ENCODE measurements at places on chromosomes 12 and 14.
A peak's percentile ranks its signal among the peaks of the same experiment; 100 is the strongest.

GRCh38 chr12:52721838-52722470 lies 18.6 kb upstream of the KRT77 start:
- no peak for DNase-seq

GRCh38 chr12:78398750-78399149 lies 465.8 kb upstream of the SYT1 start:
- no peak for DNase-seq

GRCh38 chr12:13007496-13008233 lies 7.6 kb upstream of the HEBP1 start:
- DNase-seq = no peak

DNA sequence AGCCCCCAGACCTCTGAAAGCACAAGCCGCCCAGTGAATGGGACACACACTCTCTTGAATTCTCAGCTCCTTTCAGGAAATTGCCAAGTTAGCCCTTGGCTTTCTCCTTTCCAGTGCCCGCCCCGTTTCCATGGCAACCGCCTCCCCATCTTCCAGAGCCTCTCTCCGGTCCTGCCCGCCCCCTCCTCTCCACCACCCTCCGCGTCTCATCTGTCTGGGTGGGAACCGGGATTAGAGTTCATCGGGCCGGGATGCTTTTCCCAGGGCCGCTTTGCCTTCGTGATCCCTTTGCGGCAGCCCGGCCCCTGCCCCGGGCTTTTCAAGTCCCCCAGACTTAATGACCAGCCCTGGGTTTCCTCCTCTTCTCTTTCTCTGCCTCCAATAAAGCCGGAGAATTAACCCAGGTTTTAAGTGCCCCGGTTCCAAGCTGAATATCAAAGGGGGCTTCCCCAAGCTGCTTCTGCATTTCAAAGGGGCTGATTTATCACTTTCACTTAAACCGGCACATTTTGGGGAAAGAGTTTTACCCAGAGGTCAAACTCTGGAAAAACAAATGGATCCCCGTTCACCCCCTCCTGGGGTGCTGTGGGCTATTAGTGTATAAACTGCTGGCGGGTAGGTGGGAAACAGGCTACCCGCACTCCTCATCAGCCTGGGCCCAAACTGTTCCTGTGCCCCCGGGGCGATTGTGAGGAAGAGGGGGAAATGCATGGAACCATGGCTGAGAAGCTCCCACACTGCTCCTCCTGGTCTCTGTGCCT lies 101.7 kb downstream of the ZFP36L1 start:
- DNase-seq = no peak

- DNase-seq = no peak
Measured at GRCh38 chr14:77967110-77967509, 167.2 kb downstream of the ADCK1 start.

- DNase-seq = no peak
Measured at GRCh38 chr14:52033101-52033642, 35.7 kb downstream of the NID2 start.

GRCh38 chr12:6311822-6312528 lies 1.5 kb downstream of the PLEKHG6 start:
- no peak for DNase-seq

DNA sequence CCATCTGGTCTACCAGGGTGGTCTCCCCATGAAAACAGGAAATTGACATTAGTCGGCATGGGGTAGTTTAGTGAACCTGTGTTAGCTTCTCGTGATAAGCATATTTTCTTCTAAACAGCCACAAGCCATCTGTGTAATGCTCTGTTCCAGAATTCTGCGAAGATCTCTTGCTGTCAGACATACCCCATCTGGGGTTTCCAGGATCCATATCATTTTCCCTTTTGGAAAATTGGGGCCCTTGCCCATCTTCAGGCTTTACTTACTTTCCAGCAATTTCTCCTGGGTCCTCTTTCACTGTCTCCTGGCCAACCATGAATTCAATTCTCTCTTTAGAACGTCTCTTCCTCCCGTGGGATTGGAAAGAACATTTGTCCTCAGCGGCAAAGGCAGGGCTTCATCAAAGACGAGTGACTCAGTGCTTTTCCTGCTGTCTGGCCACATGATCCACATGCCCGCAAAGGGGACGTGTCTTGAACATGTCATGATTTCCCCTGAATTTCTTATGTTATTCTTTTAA lies 21.4 kb upstream of the NCOR2 start:
- DNase-seq = no peak

DNA sequence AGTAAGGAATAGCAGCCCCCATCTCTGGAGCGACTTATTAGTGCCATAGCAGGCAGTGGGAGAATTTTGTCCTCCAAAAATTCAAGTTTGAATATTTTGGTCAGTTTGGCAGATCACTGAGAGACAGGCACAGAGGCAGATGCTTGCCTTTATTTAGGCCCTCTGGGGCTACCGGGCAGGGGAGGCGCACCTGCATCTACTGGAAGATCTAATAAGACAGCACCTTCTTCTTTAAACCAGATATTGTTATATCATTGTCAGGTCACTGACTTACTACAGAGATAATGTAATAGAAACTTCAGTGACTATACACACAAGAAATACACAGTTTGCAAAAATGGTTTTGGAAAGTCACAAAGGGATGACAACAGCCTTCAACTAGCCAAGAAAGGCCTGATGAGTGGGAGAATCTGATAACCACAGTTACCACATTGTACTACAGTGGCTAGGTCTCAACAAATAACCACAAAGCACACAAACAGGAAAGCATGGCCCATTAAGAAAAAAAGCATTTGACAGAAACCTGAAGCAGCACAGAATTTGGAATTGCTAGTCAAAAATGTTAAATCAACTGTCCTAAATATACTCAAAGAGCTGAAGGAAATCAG lies 56.8 kb downstream of the CDK17 start:
- DNase-seq = peak; percentile 52

DNA sequence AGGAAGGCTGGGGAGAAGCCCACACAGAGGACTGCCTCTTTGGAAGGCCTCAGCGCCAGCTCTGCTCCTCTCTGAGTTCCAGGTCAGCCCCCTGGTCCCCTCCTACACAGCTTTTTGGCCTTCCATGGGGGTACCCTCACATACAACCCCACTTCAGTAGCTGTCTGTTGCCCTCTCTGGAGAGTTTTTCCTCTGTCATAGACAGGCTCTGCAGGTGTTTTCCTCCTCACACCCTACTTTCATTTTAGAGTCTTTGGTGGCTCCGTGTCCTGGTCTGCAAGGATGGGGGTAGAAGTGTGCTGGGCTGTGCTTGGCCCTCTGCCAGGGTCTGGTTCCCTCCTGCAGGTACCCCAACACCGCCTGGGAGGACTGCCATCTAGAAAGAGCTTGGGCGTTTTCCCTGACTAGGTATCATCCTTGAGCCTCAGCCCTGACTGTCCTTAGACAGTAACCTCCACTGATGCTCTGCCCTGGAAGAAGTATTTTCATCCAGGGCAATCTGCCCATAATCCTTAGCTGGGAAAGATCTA lies 15.1 kb downstream of the ZDHHC22 start:
- DNase-seq = no peak

GRCh38 chr12:118650586-118650960 lies 274.2 kb downstream of the SUDS3 start:
- DNase-seq = no peak

DNA sequence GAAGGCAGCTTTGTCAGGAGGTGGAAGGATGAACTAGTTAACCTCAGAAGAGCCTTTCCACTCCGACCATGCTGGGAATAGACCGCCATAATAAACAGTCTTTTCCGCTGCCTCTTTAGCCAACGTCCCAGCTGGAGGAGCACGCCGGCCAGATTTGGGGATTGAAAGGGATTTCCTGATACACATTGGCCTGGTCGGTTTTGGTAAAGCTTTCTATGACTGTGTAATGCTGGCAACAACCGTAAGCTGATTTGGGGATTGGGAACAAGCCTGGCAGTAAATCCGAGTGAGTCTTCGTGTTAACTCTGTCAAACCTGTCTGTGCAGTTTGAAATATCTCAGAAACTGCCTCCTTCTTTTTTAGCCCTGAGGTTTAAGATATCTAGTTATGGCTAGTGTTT lies 87.0 kb downstream of the DAD1 start:
- no peak for DNase-seq

DNA sequence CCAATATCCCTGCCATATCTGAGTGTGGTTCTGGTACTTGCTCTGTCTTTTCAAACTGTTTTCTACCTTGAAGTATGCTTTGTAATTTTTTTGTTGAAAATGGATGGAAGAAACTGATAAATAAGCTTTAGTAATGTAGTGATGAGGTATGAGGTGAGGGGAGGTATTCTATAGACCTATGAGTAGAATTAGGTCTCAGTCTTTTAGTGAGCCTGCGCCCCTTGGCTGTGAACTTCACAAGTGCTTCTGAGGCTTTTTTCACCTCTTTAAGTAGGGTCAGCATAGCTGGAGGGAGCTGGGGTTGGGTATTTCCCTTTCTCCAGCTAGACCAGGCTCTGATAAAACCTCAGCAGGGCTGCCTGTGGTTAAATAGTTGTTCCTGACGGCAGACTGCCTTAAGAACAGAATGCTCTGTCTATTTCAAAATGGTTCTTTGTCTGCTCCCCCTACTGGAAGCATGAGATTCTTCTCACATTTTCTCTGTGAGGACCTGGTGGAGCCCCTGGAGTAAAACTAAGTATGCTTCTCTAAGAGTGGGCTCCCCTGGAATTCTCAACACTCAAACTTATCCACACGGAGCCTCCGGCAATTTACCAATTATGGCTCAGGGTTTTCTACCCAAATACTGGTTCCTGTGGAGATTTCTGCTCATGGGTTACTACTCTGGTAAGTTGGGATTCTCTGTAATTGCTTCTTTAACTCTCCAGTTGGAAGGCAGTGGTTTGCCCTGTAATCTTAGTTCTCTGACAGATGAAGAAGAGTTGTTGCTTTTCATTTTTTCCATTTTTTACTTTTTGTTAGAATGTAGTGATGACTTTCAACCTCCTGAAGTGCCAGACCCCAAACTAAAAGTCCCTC lies 13.1 kb downstream of the KRT5 start:
- peak; percentile 35 for DNase-seq

- DNase-seq = no peak
Measured at GRCh38 chr12:107379852-107380567, 286.7 kb upstream of the CRY1 start.

DNA sequence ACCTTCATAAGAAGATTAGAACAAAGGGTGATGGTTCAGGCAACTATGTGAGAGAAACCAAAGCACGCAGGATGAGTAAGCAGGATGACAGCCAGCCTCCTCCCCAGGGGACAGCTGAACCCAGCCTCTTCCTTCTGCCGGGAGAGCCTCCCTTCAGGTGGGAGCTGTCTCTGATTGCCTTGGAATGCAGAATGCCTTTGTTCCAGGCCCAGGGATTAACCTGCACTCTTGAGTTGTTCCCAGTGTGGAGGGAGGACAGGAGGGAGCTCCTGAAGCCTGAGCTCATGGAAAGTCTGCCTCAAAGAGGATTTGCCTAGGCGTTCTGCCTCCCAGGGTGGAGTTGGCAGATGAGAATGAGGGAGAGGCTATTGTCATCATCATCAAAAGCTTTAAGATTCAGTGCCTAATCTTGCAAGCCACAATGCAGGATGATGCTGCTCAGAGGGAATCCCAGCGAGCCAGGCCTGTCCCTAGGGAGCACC lies 3.6 kb upstream of the KRT6A start:
- DNase-seq = no peak

DNA sequence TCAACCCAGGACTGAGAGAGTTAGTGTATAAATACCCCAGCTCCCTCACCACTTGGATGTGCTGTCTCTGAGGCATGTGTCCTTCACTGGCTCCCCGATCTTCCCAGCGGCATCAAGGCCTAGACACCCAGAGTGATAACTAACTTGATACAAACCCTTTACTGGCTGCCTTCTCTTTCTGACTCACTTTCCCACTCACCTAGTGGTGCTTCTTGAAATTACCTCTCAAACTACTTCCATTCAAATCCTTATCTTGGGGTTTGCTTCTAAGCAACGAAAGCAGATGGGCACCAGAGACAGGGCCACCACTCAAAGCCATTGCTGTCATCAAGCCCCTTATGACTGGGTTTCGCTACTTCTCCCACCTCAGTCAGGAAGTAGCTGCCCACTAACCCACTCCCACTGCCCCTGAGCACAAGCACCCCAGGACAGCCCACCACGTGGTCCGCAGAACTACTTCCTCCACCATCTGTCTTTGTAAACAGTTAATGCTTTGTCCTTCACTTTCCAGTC lies 17.2 kb downstream of the ZFP36L1 start:
- no peak for DNase-seq

DNA sequence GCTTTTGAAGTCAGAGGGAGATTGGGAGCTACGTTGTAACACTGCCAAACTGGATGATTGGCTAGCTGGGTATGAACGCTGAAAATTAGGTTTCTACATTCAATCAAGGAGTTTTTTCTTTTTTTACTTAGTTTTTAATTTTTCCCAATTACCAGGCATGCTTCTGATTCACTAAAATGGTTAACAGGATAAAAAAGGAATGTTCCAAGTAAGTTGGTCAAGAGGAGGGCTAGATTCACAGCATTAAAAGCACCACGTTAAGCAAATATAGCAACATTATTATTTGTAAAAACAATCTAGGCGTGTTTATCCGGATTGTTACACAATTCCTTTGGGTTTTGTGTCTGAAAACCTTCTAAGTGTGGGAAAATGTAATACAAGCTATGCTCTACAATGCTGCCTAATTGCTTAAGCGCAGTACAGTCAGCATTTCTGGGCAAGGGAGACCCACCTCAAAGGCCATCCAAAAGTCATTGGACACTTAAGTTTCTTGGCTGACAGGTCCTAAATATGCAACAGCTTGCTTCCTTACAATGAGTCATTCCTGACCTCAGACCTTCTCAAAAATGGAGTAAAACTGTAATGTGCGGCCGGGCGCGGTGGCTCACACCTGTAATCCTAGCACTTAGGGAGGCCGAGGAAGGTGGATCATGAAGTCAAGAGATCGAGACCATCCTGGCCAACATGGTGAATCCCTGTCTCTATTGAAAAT lies 1.2 kb downstream of the RPLP0 start:
- DNase-seq = peak; percentile 19

DNA sequence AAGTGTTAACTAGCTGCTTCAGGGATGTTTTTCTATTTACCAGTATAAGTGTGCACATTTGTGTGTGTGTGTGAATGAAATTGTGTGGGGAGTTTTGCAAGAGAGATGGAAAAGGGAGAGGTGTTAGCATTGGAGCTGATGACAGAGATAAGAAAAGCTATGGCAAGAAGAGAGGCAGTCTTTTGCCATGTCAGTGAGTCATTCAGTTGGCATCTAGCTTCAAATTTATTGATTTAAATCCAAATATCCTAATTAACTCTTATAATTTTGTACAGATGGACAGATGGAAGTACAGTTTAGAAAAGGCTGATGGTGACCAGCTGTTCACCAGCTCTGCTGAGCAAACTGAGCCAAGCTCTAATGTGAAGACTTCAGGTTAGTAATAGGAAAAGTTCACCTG lies 3.3 kb upstream of the BHLHE41 start:
- DNase-seq = no peak

GRCh38 chr12:59113831-59114615 lies 193.7 kb upstream of the LRIG3 start:
- peak; percentile 24 for DNase-seq

DNA sequence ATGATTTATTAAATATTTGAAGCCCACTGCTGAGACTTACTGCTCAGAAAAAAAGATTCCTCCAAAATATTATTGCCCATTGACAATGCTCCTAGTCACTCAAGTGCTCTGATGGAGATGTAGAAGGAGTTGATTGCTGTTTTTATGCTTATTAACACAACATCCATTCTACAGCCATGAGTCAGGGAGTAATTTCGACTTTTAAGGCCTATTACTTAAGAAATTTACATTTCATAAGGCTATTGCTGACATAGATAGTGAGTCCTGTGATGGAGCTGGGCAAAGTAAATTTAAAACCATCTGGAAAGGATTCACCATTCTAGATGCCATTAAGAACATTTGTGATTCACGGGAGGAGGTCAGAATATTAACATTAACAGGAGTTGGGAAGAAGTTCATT lies 5.2 kb downstream of the KCNJ8 start:
- no peak for DNase-seq

GRCh38 chr12:93578221-93578620 lies 5.7 kb downstream of the SOCS2 start:
- no peak for DNase-seq

Data from CD4-positive, alpha-beta T cell treated with Interleukin-10 for 1 hour (primary cell).